Ovary (tissue), 10 donors: ENCODE measurements at places on chromosomes 5 and 9. TPM values are rescaled to one million over a fixed set of nuclear protein-coding genes. Genes with fewer than 3 reads are reported as not detected.

GRCh38 chr5:28391277-28391676, 1352.9 kb upstream of the CDH9 start:
- no peak for DNase-seq

DNA sequence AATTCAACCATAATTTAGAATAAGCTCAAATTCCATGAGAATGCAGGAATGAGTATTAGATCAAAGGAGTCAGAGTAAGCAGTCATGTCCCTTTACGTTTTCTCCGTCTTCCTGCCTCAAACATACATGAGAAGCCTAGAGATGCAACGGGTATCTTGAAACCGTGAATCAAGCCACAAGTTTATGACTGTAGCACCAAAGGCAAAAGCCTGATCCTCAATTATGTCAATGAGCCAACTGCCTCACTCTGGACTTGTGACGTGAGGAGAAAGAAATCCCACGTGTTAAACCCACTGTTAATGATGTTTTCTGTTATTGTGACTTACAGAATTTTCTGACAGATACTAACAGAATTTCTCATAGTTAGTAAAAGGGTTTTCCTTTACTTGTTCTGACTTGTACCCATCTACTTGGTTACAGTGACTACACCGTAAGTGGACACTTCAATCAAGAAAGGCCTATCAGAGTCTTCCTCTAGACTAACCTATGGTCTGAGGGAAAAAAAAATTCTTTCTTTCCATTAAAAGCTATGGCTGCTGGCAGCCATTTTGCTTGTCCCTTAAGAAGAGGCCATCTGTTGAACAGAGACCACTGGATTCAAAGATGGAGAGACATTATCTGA, 35.3 kb upstream of the HK3 start:
- DNase-seq: no peak

DNA sequence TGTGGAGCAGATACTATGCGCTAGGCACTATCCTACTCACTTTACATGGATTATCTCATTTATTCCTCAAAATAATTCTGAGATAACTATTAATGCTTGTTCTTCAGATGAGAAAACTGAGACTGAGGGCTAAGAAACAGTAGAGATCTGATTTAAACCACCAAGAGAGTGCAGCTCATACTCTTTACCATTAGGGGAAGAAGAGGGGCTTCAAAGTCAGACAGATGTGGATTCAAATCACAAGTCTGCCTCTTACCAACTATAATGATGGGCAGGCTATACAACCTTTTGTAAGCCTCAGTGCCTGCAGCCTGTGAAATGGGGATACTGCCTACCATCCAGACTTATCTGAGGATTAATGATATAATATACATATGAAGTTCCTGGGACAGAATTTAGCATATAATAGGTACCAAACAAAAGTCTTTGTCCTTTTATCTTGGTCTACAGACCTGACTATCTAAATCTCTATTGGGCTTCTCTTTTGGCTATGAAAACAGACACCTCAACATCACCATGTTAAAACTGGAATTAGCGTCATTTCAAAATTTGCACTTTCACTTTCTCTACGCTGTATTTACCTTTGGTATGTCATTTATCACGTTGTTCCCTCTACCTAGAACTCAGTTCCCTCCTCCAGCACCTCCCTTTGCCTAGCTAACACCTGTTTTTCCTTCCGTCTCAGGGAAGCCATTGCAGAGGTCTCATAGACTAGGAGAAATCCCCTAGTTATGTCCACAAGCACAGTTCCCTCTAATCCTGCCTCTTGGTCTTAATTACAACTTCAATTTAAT, 13.8 kb upstream of the TMEM267 start:
- no peak for DNase-seq

DNA sequence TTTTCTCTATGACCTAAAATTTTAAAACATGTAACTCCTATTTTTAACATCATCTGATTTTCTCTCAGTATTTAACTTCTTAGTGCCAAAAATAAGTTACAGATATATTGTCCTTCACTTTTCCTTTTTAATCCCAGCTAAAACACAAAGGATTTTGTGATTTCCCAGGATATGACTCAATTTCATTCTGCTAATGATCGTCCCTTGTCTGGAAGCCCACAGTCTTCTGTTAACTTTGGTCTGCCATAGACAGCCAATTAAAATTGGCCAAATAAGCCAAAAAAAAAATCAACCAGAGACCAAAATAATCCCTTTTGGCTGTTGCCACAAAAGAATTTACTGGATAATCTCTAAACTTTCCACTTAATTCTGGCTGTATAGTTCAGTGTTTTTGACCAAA, 124.5 kb upstream of the FST start:
- no peak for DNase-seq

- no peak for DNase-seq
Observed at GRCh38 chr9:76882686-76883085, 23.2 kb downstream of the PRUNE2 start.

DNA sequence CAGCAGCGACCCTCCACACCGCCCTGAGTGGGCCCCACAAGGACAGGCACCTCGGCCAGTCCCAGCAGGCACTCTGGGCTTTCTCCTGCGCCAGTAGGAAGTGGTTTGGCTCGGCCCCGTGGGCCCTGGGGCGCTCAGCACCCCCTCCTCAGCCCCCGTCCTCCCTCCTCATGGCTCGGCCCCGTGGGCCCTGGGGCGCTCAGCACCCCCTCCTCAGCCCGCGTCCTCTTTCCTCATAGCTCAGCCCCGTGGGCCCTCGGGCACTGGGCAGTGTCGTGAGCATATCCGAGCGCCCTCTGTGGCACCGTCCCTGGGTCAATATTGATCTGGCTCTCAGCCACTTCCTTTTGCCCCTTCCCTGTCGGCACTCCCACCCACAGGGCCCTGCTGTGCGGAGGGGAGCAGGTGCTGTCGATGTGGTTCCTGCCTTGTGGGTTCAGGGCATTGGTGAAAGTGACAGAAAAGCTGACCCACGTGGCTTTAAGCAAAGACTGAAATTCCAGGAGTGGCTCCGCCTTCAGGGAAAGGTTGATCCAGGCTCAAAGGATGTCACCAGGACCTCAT, 5.5 kb upstream of the SCGB3A1 start:
- DNase-seq: no peak

GRCh38 chr9:117178596-117179375, 236.1 kb downstream of the ASTN2 start:
- DNase-seq: no peak

DNA sequence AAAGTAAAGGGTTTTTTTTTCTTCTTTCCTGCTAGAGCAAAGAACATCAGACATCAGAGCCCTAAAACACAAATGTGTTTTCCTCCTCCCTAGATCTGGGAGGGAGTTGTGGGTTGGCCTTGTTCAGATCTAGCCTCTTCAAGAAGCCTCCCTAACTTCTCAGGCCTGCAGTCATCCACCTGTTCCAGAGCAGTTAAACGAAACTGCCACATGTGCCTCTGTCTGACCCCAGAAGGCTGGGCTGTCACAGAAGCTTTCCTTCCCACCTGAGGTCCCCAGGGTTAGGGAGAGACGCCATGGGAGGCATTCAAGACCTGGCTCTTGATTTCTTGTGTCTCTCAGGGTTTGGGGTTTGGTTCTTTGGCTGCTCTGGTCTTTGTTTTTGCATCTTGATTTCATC, 87.0 kb downstream of the DAB2IP start:
- DNase-seq: no peak

GRCh38 chr5:54570916-54571315, 53.4 kb downstream of the SNX18 start:
- DNase-seq: peak; percentile 24

DNA sequence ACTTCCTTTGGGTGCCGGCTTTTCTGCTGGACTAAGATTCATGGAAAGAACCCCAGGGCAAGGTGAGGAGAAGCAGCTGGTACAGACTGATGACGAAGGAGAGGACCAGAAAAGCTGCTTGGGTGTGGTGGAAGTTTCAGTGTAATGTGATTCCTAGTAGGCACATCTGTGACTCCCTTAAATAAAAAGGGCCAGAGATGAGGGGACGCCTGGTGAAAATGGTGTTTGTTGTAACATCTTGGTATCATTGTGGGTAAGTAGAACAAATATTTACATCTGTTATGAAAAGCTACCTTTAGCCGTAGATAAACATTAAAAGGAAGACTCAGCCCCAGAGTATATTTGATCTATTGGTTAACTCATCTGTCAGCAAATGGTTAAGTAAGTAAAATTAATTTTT, 33.8 kb downstream of the OTULINL start:
- DNase-seq: no peak

DNA sequence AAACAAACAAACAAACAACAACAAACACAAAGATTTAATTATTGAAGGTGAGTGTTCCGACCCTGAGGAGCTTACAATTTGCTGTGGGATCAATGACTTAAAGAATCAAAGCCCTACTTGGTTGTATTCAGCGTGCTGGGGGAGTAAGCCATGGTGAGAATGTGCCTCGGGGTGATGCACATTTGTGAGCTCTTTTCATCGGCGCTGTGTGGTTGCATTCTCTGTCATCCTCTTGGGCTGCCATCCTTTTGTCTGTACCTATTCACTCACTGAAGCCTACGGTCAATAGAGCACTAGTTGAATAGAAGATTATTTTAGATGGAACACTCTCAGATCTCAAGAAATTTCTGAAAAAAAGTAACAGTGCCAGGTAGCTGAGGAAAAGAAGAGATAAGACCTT, 203.9 kb downstream of the CTNND2 start:
- no peak for DNase-seq

GRCh38 chr9:133700819-133701320, 37.3 kb downstream of the SARDH start:
- no peak for DNase-seq

DNA sequence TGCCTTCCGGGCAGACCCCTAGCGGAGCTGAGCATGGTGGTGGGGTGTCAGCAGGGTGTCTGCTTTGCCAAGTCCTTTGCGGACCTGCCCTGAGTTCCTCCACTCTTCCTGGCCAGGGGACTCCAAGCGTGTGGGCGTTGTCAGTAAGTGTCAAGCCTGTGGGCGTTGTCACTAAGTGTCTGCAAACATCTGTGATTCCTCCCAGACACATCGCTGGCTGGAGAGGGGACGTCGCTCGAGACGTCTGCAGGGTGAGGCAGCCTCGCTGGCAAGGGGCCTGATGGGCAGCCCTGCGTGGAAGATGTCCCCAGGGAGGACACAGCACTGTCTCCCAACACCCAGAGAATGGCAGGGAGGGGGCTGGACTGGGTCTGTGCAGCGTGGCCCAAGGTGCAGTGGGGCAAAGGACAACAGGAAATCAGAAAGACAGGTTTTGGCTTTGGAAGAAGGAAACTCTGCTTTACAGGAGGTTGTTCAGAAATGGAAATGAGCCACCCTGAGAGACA, 28.8 kb downstream of the ADAMTSL2 start:
- DNase-seq: no peak

DNA sequence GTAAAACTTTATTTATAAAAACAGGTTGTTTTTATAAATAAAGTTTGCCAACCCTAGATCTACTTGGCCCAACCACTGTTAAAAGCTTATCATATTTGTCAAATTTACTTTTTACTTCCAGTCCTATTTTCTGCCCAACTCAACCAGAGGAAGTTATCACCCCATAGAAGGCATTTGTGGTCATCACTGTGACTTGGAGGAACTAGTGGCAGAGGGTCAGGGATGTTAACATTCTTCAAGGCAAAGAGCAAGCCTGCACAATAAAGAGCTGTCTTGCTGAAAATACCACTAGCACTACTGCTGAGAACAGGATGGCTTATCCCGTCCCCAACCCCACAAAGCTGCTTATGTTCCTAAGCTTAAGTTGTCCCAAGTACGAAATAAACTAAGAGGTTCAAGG, 22.3 kb downstream of the TTC33 start:
- DNase-seq: no peak

- DNase-seq: no peak
Observed at GRCh38 chr5:58640011-58640410, 57.1 kb downstream of the RAB3C start.

- no peak for DNase-seq
Observed at GRCh38 chr9:132243156-132244074, 81.6 kb downstream of the NTNG2 start.

DNA sequence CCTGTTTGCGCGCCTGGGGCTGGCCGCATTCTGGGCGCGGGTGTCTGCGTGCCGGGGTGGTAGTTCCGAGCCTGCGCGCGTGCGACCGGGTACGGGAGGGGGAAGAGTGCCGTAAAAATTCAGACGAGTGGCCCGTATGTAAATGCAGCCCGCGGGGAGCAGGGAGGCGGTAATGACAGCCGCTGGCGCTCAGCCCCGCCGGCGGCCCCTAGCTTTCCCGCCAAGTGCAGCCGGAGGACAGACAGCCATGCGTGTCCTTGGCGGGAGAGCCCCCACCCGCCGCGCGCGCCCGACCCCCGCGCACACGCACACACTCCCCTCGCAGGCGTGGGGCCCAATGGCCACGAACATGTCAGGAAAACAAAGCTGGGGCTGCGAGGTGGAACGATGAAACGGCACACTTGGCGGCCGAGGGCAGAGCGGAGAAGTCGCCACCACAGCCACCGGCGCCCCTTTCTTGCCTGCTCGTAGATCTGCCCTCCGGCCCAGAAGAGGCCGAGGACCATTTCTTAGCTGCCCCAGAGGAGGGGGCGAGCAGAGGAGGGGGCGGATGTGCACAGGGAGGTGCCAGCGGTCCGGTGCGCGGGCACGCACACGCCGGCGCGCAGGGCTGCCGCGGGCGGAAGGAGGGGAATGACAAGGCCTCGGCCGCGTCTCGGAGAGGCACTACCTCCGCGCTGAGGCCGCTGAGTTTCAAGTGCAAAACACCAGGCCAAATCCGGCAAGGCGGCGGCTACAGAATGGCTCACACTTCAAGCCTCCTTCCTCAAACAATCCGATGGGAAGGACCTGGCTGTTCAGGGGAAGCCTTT, 208.4 kb downstream of the MEF2C start:
- DNase-seq: no peak

GRCh38 chr9:127451608-127451857, 223 bp downstream of the LRSAM1 start:
- no peak for DNase-seq

GRCh38 chr5:32202394-32202793, 28.3 kb upstream of the GOLPH3 start:
- DNase-seq: no peak

GRCh38 chr5:44278469-44278868, 110.8 kb downstream of the FGF10 start:
- DNase-seq: no peak

DNA sequence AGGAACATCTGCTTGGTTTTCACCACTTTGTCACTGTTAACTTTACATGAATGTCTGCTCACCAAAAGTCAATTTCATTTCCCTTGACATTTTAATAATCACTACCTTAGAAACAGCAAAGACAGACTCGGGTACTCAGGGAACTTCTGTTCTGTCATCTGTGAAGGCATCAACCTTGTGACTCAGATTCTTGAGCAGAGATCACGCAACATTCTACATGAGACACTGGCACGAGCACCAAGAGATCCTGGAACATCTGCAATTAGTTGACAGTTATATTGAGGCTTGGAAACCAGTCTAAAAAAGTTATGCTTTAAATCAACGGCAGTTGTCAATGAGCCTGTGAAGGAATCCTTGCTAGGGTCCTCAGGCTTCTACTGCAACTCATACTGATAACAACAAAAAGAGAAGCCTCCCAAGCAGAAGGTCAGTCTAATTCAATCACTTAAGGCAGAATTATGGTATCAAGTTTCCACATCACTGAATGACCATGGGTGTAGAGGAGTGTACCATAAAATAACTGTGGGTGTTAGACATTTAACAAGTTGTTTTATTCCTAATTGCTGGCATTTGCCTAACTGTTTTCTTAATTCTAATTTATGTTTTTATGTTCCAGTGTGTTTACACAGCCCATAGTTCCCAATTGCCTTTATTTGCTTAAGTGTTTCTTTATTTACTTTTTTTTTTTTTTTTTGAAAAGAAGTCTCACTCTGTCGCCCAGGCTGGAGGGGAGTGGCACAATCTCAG, 3.3 kb upstream of the PBX3 start:
- no peak for DNase-seq

SLC4A9 gene
- not detected for polyA plus RNA-seq

CMBL gene
- 69.0 TPM for polyA plus RNA-seq

DNAJC25 gene
- polyA plus RNA-seq: 5.5 TPM

FBN2 gene
- polyA plus RNA-seq: 3.5 TPM

DND1 gene
- polyA plus RNA-seq: not detected
